DMS 273 treated with DMSO at 0.1 percent for 48 hours (cell line): ENCODE measurements at places on chromosomes 1 and 21.

DNA sequence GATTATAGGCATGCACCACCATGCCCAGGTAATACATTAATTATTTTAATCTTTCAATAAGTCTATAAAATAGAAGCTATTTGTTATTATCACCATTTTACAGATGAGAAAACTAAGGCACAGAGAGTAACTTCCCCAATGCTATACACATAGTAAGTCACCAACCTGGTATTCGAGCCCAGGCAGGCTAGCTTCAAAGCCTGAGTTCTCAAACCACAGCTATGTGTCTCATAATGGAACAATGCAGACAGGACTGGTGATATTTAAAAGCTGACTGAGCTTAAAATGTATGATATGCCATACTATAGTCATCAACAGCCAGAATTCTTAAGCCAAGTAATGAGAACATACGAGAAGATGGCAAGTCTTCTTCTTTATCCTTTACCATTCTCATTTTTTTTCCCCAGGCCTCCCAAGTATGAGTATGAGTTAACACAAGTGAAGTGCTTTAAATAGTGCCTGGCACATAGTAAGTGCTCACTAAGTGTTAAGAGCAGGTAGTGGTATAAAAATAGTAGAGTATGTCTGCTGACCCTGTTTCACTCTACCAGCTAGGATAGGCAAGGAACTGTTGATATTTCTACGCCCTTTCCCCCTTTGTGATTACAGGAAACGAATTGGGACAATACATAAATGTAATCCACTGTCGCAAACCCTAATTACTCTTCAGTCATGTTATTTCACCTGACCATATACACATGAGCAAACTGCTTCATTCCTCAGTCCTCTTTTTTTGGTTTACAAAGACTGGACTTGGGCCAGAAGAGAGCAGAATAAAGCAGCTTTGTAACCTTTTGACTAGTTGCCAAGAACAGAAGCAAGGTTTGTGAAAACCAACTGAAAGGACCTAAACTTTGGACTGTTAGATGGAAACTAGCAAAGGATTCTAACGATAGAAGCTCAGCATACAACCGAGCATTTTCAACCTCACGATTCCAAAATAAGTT lies 9.5 kb downstream of the EYA3 start:
- DNase-seq, result no peak

DNA sequence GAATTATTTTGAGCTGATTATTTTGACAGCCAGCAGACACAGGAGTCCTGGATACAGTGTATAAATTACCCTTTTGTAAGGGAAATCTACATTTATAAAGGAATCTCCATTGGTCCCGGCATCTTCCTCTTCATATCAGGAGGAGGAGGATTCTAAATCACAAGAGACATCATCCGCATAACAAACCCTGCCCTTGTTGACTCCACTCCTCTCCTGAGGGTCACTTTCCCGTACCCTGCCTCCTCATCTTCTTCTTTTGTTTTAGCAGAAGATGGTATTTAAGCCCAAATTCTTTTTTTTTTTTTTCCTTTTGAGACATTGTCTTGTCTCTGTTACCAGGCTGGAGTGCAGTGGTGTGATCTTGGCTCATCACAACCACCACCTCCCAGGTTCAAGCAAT lies 14.6 kb upstream of the PKNOX1 start:
- DNase-seq, result no peak

- no peak for DNase-seq
These were observed 6.1 kb downstream of the FLVCR1 start for GRCh38 chr1:212864201-212864600.

GRCh38 chr1:29634746-29635335 lies 398.5 kb downstream of the PTPRU start:
- no peak for DNase-seq

DNA sequence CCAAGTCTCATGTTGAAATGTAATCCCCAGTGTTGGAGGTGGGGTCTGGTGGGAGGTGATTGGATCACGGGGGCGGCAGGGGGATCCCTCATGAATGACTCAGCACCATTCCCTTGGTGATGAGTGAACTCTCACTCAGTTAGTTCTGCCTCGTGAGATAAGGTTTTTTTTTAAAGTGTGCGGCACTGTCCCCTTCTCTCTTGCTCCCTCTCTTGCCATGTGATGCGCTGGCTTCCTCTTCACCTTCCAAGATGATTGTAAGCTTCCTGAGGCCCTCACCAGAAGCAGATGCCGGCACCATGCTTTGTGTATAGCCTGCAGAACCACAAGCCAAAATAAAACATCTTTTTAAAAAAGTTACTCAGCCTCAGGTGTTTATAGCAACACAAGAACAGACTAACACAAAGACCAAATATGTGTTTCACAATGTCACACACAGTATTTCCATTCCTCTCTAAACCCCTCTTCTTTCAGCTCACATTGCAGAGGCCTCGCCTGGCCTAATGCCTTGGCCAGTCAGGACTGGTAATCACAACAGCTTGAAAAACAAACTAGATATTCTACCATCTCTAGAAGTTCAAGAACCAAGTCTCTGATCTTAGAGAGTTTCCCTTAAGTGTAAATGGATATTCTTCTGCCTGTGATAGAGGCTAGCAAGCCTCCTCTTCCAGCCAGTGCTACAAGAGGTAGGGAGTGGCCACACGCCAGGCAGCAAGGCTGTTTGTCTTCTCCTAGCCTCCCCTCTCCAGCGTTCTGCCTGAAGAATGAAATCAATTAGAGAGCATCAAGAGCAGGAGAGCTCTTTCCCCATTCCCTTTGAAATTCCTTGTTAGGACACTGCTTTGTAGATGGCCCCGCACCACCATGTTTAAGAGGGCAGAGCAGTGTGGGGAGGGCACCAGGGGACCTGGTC lies 19.6 kb upstream of the RAP1A start:
- no peak for DNase-seq

DNA sequence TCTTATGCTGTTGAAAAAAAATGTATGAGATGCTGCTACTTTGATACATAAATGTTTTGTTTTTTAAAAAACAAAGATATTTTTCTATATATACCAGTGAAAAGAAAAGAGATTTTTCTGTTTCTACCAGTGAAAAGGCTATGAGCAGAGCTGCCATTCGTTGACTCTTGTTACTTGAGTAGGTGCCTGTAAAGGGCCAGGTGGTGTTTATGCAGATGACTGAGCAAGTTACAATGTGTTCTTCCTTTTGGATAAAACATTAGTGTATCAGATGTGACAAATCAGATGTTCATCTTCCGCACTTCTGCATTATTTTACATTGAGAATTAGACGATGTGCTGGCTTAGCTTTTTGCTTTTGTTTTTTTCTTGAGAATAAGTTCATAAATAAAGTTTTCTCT lies 45.4 kb downstream of the BARHL2 start:
- DNase-seq, result peak; percentile 83

- DNase-seq, result no peak
These were observed 802.8 kb upstream of the CXADR start for GRCh38 chr21:16709866-16710550.

DNA sequence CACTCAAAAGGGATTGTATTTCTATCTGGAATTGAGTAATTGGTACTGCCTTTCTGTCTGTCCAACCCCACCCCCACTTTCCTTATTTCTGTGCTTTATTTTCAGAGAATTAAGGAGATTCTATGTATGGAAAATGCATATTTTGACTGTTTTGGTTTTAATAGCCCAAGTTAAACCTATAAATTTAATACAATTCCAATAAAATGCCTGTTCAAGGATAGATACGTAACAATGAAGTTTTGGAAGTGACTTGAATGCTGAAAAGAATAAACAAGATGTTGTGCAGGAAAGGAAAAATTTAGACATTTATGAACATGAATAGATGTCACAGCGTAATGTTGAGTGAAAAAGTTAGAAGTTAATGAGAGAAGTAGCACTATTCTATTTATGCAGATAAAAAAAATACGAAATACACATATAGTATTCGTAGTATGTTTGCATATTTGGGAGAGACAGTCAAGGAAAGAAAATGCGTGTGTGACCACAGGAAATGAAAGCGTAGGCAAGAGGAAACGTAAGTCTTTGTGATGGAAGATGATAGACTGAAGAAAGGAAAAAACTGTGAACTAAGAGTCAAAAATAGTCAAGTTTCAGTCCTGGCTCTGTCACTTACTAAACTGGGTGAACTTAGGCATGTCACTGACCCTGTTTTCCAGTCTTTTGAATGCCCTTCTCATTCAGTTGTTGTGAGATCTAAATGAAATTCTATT lies 62.1 kb downstream of the MEF2D start:
- DNase-seq, result no peak

DNA sequence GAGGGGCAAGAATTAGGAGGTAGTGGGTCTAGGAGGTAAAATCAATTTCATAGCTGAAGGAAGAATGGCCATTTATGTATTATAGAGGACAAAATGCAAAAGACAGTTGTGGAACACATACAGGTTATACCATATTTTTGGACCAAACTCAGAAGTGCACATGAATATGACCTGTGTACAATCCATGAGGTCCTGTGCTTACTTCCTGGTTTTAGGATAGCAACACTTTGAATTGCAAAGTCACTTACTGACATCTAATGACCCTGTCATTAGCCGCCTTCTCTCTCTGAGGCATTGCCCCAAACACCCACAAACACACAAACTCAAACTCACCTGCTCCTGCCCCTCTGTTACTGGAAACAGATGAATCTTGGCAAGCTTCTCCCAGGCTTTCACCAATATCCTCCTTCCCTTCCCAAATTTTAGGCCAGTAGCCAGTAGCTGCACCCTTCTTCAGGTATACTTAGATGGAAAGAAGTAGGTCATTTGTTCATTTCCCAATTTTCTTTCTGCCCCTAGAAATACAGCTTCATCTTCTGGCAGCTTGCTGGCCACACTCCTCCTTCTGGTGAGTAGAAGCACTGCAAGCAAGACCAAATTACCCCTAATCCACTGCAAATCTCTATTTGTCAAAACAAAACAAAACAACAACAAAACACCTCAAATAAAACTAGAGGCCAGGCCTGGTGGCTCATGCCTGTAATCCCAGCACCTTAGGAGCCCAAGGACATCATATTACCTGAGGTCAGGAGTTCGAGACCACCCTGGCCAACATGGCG lies 13.7 kb upstream of the RPL5 start:
- no peak for DNase-seq

GRCh38 chr1:168726281-168726680 lies 2.7 kb downstream of the DPT start:
- no peak for DNase-seq

DNA sequence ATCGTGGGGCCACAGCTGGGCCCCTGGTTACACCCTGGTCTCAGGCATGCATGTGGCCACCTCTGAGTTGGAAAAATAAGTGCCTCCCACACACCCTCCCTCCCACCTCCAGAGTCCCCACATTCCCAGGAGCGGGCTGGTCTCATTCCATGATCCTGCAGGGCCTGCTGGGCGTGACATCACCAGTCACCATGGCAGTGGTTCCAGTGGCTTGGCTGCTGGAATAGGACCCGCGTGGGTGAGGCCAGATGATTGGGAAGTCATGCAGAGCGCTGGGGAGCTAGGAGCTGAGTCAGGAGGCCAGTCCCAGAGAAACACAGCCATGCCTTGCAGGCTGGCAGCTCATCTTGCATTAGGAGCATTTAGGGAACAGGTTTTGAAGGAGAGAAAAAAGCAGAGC lies 125.4 kb upstream of the TMEM51 start:
- DNase-seq, result no peak

DNA sequence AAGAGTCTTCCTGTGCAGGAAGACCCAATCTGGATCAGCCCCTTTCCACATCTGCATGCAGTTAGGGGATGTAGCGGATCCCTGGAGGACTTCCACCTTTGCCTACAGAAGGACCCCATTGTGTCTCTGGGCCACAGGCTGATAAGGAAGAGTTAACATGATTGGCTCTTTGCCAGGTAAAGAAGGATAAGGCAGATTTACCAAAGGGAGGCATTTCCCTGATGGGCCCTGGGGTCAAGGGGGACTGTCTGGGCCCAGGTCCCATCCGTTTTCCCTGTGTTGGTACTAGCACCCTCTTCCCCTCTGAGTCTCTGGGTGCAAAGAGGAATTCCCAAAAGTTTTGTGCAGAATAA lies 29.1 kb downstream of the SLC26A9 start:
- no peak for DNase-seq

DNA sequence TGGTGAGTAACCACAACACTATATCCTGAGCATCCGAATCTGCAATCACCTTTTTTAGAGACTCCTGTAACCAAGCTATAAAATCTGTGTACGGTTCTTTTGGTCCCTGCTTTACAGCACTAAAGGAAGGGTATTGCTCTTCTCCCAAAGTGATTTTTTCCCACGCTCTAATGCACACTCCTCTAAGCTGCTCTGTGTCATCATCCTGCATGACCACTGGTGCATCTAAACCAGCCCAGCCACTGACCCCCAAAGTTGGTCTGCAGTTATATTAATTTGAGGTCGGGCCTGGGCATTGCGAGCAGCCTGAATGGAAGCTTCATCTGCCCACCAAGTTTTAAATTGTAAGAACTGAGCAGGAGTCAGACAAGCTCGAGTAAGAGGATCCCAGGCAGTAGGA lies 480.0 kb downstream of the PTPRU start:
- DNase-seq, result no peak
